ENCODE measurements at places on chromosomes 2 and 18.

GRCh38 chr2:218152777-218153176, 14.0 kb downstream of the CXCR1 start:
- no peaks in the 10 kb centered on the region for H3K36me3 ChIP-seq
- H3K4me1 ChIP-seq, result no peaks in the 10 kb centered on the region
- no peak overlapping the region for H3K4me3 ChIP-seq
- H3K27me3 ChIP-seq, result no peaks in the 10 kb centered on the region
- DNase-seq, result no peak

GRCh38 chr2:20621366-20622295, 29.3 kb downstream of the HS1BP3 start:
- DNase-seq, result no peak
- peak overlapping the region; percentile 97 for H3K27ac ChIP-seq
- H3K4me3 ChIP-seq, result no peak overlapping the region
- H3K36me3 ChIP-seq, result peaks cover 50% of the 10 kb centered on the region
- H3K4me1 ChIP-seq, result no peaks in the 10 kb centered on the region
- no peaks in the 10 kb centered on the region for H3K27me3 ChIP-seq

GRCh38 chr2:232925153-232925820, 55.2 kb downstream of the SNORC start:
- no peak overlapping the region for H3K27ac ChIP-seq
- DNase-seq, result no peak
- no peaks in the 10 kb centered on the region for H3K4me1 ChIP-seq
- H3K27me3 ChIP-seq, result no peaks in the 10 kb centered on the region
- H3K36me3 ChIP-seq, result no peaks in the 10 kb centered on the region

GRCh38 chr2:52416340-52416739, 1351.3 kb upstream of the CHAC2 start:
- H3K4me3 ChIP-seq, result no peak overlapping the region
- H3K27me3 ChIP-seq, result no peaks in the 10 kb centered on the region
- H3K27ac ChIP-seq, result no peak overlapping the region
- no peaks in the 10 kb centered on the region for H3K36me3 ChIP-seq
- DNase-seq, result no peak

- H3K27ac ChIP-seq, result no peak overlapping the region
- H3K4me1 ChIP-seq, result no peaks in the 10 kb centered on the region
- no peak overlapping the region for H3K4me3 ChIP-seq
Measured at GRCh38 chr2:112866128-112866835, 29.7 kb upstream of the IL1B start.

DNA sequence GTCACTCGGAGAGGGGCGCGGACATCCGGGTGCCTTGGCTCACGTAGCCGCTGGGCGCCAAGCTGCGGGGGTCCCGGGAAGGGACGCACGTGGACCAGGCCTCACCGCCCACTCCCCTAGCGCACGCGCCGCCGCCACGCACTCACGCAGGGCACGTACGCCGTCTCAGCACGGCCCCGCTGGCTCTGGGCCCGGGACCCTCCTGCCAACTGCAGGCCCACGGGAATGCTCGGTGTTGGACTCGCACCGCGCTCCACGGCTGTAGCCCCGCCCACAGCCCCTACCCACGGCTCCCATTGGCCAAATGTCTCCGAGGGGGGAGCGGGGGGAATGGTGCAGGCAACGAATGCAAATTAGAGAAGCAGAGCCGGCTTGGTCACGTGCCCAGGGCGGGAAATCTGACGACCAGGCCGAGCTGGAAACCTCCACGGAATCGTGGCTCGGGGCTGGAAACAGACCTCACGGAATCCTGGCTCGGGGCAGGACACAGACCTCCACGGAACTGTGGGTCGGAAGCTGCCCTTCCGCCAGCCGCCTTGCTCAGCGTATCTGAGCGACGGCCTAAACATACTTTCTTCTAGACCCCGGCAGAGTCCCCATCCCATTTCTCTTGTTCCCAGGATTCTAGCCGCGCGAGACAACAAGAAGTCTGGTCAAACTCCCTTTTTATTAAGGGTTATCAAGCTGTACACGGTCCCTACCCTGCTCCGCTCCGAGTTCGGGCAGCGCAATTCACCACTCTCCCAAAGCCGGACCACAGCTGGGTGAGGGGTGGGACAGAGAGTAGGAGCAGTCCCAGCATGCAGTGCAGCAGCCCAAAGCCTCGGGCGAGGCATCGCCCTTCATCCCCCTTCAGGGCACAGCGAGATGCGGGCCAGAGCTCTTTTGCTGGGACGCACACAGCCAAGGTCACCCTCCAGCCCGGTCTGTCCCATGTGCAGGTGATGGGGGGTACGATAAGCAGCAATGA, at the start of gene ABCB6:
Gene ABCB6, minus strand, starts transcription at position 227 of the 970 bp plus-strand sequence. CDS start 285 bp downstream, outside the sequence.
- H3K27me3 ChIP-seq, result no peaks in the 10 kb centered on the region
- H3K4me1 ChIP-seq, result no peaks in the 10 kb centered on the region
- peak; percentile 99 for DNase-seq
- peak within 1 kb of the TSS; percentile 63 for H3K4me3 ChIP-seq

- no peaks in the 10 kb centered on the region for H3K4me1 ChIP-seq
- DNase-seq, result no peak
- no peak overlapping the region for H3K27ac ChIP-seq
- no peak overlapping the region for H3K4me3 ChIP-seq
- H3K36me3 ChIP-seq, result no peaks in the 10 kb centered on the region
Measured at GRCh38 chr18:38545071-38545470, 979.5 kb upstream of the CELF4 start.

- H3K4me3 ChIP-seq, result no peak overlapping the region
- no peaks in the 10 kb centered on the region for H3K36me3 ChIP-seq
- H3K27me3 ChIP-seq, result no peaks in the 10 kb centered on the region
- peaks cover 5% of the 10 kb centered on the region for H3K4me1 ChIP-seq
Measured at GRCh38 chr18:69948256-69948655, 583 bp upstream of the CD226 start.

DNA sequence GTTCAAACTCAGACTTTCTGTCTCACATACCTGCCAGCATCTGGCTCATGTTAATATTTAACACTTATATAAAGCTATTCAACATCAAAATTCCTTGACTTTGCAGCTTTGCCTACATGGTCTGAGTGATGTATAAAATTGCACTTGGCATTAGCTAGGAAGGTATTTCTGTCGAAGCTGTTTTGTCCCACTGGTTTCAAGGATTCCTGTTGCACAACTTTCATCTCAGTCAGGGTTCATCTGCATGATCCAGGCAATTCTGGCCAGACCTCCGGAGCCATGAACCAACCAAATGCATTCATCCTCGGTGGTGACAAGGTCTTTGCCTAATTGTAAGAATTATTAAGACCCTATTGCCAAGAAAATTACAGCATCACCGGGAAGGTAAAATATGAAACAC, 185.4 kb downstream of the ZEB2 start:
- H3K4me1 ChIP-seq, result peaks cover 21% of the 10 kb centered on the region
- no peaks in the 10 kb centered on the region for H3K27me3 ChIP-seq
- H3K27ac ChIP-seq, result no peak overlapping the region
- DNase-seq, result no peak

DNA sequence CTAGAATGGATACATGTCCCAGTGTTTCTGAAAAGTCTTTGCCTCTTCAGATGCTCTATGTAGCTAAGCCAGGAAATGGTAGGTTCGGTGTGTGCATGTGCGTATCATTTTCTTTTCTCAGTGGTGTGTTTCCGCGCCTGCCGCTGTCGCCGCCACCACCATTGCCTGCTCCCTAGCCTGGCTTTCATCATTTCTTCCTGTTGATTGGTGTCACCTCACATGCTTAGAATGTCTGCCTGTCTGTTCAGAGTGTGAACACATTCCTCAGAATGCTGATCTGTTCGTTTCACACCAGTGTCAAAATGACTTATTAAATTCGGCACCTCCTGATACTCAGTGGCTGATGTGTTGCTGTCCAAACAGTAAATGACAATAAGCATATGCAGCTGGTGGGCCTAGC, 255.2 kb upstream of the SPRED2 start:
- H3K4me3 ChIP-seq, result no peak overlapping the region
- no peaks in the 10 kb centered on the region for H3K36me3 ChIP-seq
- H3K27me3 ChIP-seq, result no peaks in the 10 kb centered on the region
- no peak for DNase-seq
- no peak overlapping the region for H3K27ac ChIP-seq

- no peaks in the 10 kb centered on the region for H3K4me1 ChIP-seq
- H3K27me3 ChIP-seq, result no peaks in the 10 kb centered on the region
- H3K27ac ChIP-seq, result no peak overlapping the region
- no peaks in the 10 kb centered on the region for H3K36me3 ChIP-seq
- no peak overlapping the region for H3K4me3 ChIP-seq
Measured at GRCh38 chr2:200703127-200703925, 108.4 kb upstream of the BZW1 start.

GRCh38 chr2:163692611-163693482, 43.0 kb downstream of the FIGN start:
- no peak for DNase-seq
- no peak overlapping the region for H3K4me3 ChIP-seq
- no peaks in the 10 kb centered on the region for H3K36me3 ChIP-seq
- no peaks in the 10 kb centered on the region for H3K27me3 ChIP-seq

DNA sequence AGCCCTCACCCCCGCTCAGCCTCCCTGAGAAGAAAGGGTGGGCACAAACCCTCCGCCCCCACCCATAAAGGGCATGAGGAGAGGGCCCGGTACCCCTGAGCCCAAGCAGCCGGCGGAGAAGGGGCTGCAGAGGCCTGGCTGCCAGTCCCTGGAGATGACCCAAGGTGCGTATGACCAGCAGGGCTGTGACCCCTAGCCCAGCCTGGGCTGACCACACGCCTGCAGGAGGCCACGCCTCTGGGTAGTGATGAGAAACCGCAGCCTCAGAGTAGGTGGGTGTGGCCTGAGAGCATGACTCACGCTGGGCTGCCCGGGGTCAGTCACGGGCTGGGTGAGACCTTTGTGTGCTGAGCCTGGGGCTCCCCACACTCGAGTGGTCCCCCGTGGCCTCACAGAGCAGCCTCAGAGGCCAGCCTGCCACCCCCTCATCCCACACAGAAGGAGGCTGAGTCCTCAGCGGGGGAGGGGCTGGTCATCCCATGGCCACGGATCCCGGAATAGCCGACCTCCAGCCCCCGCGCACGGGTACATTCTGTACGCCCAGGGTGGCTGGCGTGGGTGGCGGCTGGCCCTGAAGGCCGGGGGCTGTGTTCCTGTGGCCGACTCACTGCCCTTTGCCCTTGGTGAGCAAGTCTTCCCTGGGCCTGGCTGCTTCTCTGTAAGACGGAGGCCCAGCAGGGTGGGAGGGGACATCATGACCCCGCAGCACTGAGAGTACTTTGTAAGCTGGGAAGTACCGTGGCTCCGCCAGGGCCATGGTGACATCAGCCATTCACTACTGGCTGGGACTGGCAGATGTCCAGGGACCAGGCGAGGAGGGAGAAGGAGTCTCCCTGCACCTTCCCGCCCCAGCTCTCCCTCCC, 110.8 kb upstream of the OTOS start:
- H3K36me3 ChIP-seq, result no peaks in the 10 kb centered on the region
- peak overlapping the region; percentile 95 for H3K27ac ChIP-seq
- no peaks in the 10 kb centered on the region for H3K27me3 ChIP-seq
- peak; percentile 96 for DNase-seq
- H3K4me1 ChIP-seq, result peaks cover 51% of the 10 kb centered on the region
- H3K4me3 ChIP-seq, result peak overlapping the region; percentile 6

DNA sequence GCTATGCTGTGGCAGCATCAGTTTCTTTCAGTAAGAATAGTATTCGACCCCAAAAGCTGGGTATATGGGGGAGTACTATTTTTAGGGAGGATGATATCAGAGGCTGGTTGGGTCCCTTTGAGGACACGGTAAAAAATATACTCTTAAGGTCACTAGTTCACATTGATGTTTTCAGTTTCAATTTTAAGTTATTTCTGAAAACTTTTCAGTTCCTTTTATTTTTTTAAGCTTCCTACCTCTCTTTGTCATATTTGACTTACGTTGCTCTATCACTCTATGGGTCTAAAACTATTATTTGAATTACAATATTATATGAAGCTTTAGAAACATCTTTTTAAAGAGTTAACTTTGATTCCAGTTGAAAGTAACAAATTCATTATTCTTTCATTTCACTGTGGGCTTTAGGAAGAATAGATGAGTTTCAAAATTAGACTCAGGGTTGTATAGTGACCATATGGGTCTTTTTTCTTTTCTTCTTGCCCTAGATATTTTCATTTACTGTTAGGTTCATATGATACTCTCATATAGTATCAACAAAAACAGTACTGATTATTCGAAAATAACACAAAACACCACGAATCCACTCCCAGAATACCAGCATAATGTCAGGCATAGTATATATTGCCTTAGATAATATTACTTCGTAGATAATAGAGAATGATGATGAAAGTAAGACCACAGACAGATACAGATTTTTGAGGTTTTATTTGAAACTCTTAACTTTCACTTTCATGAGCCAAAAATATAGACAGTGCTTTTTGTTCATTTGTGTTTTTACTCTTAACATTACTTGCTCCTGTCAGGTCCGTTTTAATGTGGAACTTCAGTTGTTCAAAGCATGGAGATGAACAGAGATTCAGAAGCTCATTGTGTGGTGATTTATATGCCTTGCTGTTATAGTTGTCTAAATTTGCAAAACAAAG, 9.8 kb downstream of the RMDN2 start:
- H3K36me3 ChIP-seq, result no peaks in the 10 kb centered on the region
- H3K27ac ChIP-seq, result no peak overlapping the region
- no peaks in the 10 kb centered on the region for H3K27me3 ChIP-seq
- no peak for DNase-seq

- H3K4me3 ChIP-seq, result no peak overlapping the region
- peaks cover 6% of the 10 kb centered on the region for H3K27me3 ChIP-seq
- H3K36me3 ChIP-seq, result no peaks in the 10 kb centered on the region
- no peak for DNase-seq
- H3K4me1 ChIP-seq, result peaks cover 15% of the 10 kb centered on the region
Measured at GRCh38 chr2:149329068-149329467, 1.3 kb upstream of the LYPD6 start.

GRCh38 chr18:48771641-48772375, 179.0 kb downstream of the SMAD7 start:
- H3K27me3 ChIP-seq, result no peaks in the 10 kb centered on the region
- DNase-seq, result no peak
- H3K36me3 ChIP-seq, result no peaks in the 10 kb centered on the region
- no peak overlapping the region for H3K4me3 ChIP-seq
- peak overlapping the region; percentile 90 for H3K27ac ChIP-seq
- peaks cover 82% of the 10 kb centered on the region for H3K4me1 ChIP-seq

- no peaks in the 10 kb centered on the region for H3K36me3 ChIP-seq
- no peak overlapping the region for H3K4me3 ChIP-seq
- H3K27ac ChIP-seq, result no peak overlapping the region
- no peaks in the 10 kb centered on the region for H3K4me1 ChIP-seq
- no peaks in the 10 kb centered on the region for H3K27me3 ChIP-seq
Measured at GRCh38 chr2:142315346-142315745, 184.5 kb upstream of the LRP1B start.

DNA sequence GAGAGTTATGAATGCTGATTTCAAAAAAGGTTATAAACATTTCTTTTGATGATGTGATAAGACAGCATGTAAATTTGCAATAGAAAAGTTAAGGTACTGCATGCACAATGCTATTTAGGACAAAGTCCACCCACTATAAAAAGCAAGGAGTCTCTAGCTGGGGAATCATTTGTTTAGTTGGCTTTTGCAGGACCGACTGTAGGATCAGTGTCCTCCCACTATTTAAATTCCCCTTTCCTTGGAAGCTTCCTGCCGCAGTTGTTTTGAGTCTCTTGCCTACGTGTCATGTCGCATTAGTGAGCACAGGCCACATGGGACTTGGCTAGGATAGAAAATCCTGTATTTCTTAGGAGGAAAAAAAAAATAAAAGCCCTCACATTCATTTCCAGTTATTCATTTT, 13.1 kb downstream of the QPCT start:
- no peak overlapping the region for H3K4me3 ChIP-seq
- no peak for DNase-seq
- no peaks in the 10 kb centered on the region for H3K27me3 ChIP-seq
- H3K27ac ChIP-seq, result no peak overlapping the region
